ENCODE measurements at places on chromosomes 5 and 9. TPM values are rescaled to one million over a fixed set of nuclear protein-coding genes. Genes with fewer than 3 reads are reported as not detected.

Gene POLK
- 43.9 TPM for total RNA-seq

Gene GABBR2
- 0.89 TPM for total RNA-seq

Gene WNK2
- total RNA-seq, result not detected

Gene SLC6A18
- not detected for total RNA-seq

Gene CD74
- 0.89 TPM for total RNA-seq

Gene OR1Q1
- not detected for total RNA-seq

Gene CDC14B
- total RNA-seq, result 15.5 TPM

Gene SGCD
- total RNA-seq, result 12.7 TPM

Gene PCDHB12
- total RNA-seq, result 0.30 TPM

Gene NSD1
- 55.4 TPM for total RNA-seq

Gene PCDHA8
- under 0.01 TPM for total RNA-seq

Gene SAP30L
- 15.8 TPM for total RNA-seq

Gene STPG3
- not detected for total RNA-seq

Gene SPAG8
- 0.55 TPM for total RNA-seq

Gene GAS1
- total RNA-seq, result 12.1 TPM

Gene FOXD4
- total RNA-seq, result under 0.01 TPM

Gene SLC36A2
- total RNA-seq, result not detected

Gene TYRP1
- total RNA-seq, result 0.46 TPM

Gene GLDC
- total RNA-seq, result under 0.01 TPM

Gene BTNL9
- not detected for total RNA-seq

Gene SV2C
- total RNA-seq, result not detected

Gene C9orf50
- total RNA-seq, result not detected

Gene IL13
- not detected for total RNA-seq

Gene HOMER1
- total RNA-seq, result 15.8 TPM

Gene IL5
- not detected for total RNA-seq

Gene ESM1
- 106 TPM for total RNA-seq

Gene CDHR2
- 0.05 TPM for total RNA-seq

Gene MROH2B
- not detected for total RNA-seq

Gene SPARC
- total RNA-seq, result 3,745 TPM

Gene BARHL1
- not detected for total RNA-seq

Gene IL12B
- not detected for total RNA-seq

Gene PDE6A
- not detected for total RNA-seq

Gene TMEM232
- total RNA-seq, result 1.7 TPM

Gene GALNT12
- 72.3 TPM for total RNA-seq

Gene ZBTB43
- 12.5 TPM for total RNA-seq

Gene SLC34A3
- not detected for total RNA-seq

Gene DNAJC18
- 13.4 TPM for total RNA-seq

Gene PRXL2C
- total RNA-seq, result 9.5 TPM

Gene LCN15
- total RNA-seq, result not detected

All from smooth muscle cell of the umbilical artery (primary cell).